Activated gamma-delta T cell treated with anti-CD3 and anti-CD28 coated beads, Interleukin-2, amount 50 U/mL, for 16 hours (primary cell): ENCODE measurements at places on chromosomes 16 and 17.

GRCh38 chr16:77759821-77760220 lies 28.5 kb upstream of the VAT1L start:
- DNase-seq, result no peak

GRCh38 chr17:64728041-64728695 lies 66.1 kb upstream of the SMURF2 start:
- no peak for DNase-seq

- no peak for DNase-seq
Observed at GRCh38 chr17:57924677-57925076, 30.5 kb downstream of the CUEDC1 start.

DNA sequence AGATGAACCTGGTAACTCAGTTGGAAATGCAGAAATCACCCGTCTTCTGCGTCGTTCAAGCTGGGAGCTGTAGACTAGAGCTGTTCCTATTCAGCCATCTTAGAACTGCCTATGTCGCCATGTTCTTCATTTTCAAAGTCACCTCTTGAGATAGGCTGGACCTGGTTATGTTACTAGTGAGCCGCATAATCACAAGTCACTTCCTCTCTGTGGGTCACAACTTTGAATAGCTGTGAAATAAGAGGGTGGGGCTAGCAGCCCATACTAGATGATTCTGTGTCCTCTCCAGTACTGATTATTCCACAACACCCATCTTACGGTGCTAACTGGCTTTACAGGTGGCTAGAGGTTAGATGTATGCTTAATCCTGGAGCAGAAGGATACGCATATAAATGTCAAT lies 74.2 kb downstream of the VPS53 start:
- DNase-seq, result no peak

DNA sequence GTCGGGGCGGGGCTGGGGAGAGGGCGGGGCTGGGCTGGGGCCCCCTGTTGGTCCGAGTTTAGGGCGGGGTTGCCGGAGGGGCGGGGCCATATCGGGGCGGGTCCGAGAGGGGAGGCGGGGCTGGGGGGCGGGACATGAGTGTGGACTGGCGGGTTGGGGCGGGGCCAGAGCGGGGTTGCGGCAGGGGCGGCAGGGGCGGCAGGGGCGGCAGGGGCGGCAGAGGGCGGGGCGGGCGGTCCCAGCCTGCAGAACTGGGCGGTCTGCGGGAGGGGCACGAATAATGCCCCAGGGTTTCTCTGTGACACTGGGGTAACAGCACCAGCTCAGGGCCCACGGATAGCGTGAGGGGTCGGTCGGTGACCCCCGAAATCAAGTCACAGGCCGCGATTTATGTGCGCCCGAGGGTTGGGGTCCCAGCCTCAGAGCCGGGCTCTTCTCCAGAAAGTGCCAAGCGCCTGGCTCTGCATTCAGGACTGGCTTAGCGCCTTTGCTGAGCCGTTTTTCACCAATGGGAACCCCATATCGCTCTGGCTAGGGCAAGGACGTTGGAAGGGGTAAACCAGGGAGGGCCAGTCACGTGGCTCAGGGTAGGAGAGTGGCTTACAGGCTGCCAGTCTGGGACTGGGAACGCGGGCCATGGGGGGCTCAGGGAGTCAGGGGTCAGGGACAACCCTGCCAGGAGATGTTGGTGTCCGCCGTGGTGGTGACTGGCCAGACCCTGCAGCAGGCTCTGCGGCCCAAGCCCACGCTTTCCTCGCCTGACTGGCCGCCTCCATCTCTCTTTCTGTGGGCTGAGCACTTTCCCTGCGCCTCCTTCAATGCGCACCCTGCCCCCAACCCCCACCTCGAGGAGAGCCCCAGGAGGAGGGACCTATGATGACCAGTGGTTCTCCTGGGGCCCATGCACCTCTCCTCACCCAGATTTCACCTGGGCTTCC lies 1.2 kb upstream of the METTL26 start:
- peak; percentile 77 for DNase-seq

DNA sequence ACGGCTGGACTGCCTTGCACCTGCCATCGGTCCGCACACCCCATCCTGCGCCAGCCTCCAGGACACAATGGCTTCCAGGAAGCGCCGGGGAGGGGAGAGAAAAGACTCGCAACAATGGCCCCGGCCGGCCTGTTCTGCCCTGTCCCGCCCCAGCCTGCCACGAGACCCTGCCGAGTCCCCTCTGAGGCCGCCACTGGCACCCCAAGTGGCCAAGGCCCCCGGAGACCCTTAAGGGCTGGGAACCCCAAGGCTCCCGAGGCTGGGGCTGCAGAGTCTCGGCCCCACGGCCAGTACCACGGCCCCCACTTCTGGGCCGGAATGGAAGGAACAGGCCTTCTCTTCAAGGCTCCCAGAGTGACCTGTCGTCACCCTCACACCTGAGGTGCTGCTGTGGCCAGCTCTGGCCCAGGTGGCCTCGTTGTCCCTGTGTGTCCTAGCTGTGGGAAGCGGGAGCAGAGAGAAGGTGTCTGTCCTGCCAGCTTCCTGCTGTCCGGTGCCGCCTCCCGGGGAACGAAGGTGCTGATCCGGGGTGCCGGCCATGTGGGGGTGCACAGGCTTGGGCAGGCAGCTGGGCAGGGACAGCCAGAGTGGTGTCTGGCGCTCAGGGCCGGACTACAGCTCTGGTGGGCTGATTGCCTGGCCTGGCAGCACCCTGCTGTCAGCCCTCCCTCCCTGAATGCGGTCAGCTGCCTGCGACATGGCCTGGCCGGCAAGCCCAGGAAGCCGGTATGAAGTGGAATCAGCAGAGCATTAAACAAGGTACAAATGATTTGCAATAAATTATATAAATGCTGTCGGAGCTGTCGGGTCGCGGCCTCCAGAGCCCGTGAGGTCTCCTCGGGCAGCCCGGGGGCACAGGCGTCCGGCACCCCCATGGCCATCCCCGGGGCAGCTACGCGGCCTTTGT lies 8.2 kb upstream of the CACNA1H start:
- no peak for DNase-seq

DNA sequence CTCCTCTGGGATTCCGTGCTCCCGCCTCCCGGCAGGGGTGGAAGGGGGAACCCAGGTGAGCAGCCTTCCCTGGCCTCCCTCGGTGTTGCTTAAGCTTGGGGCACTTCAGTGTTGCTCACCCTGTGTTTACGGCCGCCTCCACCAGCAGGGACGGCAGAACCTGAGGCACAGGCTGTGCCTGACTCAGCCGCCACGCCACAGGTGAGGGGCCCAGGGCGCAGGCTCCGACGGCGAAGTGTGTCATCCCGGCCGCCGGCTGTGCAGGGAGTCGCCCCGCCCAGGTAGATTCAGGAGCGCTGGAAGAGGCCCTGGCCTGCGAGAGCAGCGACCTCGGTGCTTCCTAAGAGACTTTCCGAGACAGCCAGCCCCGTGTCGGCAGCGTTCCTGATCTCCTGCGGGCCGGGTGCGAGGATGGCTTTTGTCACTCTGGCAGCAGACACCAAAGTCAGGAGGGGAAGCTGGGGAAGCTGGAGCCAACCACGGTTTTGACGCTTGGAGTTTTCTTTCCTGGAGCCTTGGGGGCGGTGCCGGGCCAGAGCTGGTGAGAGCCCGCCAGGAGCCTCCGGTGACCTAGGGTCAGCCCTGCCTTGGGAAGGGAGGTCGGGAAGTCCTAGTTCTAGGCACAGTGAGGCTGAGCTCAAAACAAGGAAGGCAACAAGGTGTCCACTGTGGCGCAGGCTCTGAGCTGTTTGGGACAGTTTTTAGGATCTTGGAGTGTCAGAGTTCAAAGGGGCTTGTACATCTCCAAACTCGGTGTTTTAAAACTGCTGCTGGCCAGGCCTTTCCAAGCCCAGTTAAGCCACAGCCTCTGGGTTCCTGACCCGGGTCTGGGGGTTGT lies 2.1 kb downstream of the GSE1 start:
- DNase-seq, result peak; percentile 59

GRCh38 chr16:10266809-10267208 lies 84.6 kb upstream of the GRIN2A start:
- DNase-seq, result no peak

- DNase-seq, result no peak
Observed at GRCh38 chr17:79587945-79588344, 22.9 kb downstream of the RBFOX3 start.
